ENCODE measurements at places on chromosomes 12 and 14.

DNA sequence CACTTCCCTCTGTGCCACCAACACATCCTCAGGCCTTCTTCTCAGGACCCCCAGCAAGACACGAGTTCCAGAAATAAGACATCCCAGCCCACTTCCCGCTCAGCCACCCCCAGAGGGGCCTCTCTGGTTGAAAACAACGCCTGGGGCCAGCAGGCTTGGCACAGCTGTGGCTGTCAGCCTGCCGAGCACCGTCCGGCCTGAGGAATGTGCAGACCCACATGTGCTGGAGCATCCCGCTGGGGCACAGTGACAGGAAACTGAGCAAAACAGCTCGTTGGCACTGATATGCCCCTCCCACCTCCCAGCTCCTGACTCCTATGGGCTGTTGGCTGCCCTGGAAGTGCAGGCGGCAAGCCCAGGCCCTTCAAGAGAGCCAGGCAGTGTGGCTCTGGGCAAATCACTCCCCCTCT lies 1.4 kb downstream of the SYNE3 start:
- DNase-seq = no peak

DNA sequence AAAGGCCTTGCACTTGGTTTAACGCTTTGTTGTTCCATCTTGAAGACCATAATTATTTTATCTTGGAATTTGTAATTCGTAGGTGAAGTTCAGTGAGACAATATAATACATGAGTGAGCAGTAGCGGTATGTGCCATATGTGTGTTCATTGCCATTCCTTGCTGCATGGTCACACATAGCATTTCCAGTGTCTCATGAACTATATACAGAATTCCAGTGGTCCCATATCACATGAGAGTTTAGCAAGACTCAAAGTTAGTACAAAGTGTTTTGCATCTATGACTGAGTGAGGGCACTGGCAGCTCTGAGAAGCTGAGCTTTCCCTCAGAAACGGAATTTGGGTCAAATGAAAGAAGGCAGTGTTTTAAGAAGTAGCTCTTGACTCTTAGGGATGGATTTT lies 359.8 kb downstream of the FOXG1 start:
- DNase-seq = no peak

DNA sequence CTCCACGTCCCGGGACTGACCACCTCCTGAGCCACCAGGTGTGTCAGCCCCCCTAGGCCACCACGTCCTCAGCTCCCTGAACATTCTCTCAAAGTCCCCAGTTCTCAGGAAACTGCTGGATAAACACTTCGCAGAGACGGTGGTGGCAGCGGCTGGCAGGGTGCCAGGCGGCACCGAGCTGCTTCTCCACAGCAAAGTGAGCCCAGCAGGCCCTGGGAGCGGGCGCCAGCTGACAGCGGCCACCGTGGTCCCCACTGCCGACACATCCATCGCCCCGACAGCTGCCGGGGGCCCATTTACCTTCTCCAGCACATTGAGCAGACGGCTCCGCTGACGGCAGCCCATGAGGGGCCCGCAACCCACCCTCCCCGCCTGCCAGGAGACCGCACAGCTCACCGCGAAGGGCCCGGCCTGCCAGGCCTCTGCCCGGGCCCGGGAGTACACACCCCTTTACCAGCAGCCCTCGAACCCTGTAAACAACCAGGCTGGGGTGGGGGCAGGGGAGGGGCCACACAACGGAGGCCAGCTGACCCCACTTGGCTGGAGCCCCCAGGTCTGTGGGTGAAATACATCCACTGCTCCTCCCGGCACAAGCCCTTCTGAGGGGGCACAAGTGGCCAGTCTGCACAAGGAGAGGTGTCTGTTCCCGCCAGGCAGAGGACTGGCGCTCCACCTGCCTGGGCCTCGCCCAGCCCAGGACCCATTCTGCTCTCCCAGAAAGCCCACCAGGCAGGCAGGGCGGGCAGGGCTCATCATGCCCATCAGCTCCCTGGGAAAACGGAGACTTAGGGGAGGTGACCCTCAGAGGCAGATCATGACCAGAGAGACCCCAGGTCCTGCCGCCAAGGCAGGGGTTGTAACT lies 10.5 kb downstream of the AKT1 start:
- no peak for DNase-seq

DNA sequence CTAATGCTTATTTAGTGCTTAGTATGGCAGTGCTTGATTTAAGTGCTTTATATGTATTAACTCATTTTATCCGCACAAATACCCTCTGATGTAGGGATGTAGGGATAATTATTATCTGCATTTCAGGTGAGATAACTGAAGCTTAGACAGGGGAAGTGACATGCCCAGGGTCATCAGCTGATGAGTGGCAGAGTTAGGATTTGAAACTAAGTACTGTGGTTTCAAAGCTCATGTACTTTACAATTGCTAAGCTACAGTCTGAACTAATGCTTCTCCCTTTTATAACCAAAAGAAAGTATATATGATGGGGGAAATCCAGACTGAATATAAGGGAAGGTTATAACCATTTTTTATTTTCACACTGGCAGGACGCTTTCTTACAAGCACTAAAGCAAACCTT lies 229.6 kb upstream of the NAV3 start:
- no peak for DNase-seq

DNA sequence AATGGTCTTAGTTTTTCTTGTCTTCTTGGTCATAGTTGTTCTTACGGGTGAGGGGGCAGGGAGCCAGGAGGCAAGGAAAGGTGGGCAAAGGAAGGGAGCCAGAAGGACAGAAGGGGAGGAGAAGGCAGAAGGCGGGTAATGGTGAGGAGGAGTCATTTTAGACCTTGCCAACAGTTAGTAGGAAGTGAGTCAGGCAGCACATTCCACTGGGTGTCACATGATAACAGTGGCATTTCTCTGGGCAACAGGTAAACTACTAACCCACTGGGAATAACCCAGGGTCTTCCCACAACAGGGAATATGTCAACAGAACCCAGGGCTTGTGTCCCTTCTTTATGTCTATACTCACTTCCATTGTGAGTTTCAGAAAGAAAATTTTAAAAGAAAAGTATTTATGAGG lies 127.6 kb downstream of the SLC8A3 start:
- DNase-seq = no peak

DNA sequence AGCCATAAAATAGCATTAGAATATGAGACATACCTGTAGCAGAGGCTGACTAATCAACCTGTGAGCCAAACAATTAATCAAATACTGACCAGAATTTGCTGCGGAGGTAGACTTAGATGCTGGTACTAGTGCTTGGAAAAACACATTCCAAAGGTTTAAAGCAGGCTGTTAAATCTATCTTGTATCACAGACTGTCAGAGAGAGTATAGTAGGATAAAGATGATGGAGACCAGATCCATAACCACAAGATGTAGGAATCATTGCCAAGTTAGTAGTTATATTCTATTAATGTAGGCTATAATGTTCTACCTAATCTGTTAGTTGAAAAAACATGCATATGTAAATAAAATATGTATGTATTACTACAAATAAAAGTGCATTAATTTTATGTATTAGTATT lies 726.2 kb downstream of the SLC6A15 start:
- no peak for DNase-seq

DNA sequence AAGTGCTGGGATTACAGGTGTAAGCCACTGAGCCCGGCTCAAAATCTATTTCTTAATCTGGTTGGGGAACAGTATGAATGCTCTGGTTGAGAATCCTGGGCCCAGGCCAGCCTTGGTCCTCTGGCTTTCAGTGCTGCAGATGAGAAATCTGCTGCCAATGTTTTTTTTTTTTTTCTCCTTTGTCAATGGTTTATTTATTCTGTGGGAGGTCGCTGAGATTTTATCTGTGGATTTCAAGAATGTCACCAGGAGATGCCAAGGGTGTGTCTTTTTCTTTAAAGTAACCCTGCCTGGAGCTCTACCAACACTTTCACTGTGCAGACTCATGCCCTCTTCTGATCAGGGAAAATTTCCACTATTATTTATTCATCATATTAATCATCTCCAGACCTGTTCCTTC lies 3.6 kb downstream of the SLC25A29 start:
- DNase-seq = no peak

DNA sequence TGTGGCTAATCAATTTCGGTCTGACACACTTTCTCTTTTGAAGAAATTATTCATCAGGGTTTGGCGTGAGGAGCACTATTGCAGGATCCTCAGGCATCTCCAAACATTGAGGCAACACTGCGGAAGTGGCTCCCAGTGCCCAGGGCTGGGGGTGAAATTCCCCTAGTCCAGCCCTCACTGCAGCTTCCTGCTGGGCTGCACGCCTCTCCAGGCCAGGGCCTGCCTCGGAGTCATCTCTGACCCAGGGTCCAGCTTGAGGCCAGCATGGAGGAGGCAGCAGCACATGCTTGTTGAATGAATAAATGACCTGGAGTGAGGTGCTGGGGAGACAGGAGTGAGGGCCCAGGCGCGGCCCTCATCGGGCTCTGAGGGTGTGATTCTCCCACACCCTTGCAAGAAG lies 36.0 kb upstream of the TDRD9 start:
- DNase-seq = no peak

DNA sequence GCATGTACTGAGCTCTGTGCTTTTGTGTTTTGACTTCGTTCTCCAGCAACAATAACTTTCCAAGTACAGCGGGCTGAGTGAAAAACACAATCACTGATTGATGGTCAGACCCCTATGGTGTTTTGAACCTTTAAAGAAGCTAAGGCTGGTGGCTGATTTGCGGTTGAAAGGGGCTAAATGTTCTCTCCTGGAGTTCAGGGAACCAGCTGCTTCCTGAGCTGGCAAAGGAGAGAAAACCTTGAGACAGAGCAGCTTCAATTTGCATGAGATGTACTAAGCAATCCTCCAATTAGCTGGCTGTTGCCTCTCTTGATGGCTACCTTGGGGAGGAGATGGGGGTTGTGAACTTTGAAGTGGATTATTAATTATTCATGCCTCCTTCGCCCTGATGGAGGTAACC lies 546.7 kb upstream of the SEL1L start:
- no peak for DNase-seq

- DNase-seq = no peak
Measured at GRCh38 chr14:106578481-106578880, 1052.1 kb downstream of the TMEM121 start.

GRCh38 chr14:101207041-101207440 lies 303.5 kb upstream of the RTL1 start:
- no peak for DNase-seq

DNA sequence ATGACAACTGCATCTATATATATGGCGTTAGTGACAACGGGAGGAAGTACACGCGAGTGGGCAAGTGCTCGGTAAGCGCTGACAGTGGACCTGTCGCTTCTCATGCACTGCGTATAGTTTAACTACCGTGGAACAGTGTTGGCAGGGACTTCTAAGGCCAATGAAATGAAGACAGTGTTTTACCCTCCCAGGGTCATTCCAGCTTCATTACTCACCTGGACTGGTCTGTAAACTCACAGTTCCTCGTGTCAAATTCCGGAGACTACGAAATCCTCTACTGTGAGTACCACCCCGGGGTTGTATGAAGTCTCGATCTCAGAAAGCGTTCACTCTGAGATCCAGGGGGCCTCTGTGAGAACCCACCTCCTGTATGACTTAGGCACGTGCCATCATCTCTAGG lies 129.2 kb upstream of the EVL start:
- no peak for DNase-seq

- DNase-seq = no peak
Measured at GRCh38 chr14:23441076-23441475, 5.6 kb upstream of the MYH7 start.

DNA sequence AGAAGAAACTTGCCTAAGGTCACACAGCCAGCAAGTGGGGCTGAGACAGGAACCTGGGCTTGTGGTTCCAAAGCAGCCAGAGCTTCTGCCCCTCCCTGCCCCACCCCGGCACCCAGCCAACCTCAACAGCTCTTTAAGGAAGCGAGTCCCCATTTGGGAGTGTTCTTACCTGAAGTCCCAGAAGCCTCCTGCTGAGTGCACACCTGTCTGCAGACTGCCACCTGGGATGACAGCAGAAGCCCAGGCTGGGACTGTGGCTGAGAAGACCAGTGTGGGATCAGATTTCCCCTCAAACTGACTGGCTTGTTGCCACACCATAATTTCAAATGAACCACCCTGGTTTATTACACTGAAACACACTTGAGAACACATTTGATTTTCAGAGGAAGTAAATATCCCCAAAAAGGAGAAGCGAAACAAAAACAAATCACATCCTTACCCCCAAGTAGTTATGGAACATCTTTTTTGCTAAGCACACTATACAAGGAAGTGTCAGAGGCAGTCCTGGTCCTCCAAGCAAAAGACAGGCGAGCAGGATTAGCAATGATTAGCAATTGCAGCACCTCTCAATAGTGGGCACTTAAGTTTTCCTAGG lies 6.3 kb upstream of the RIN3 start:
- peak; percentile 97 for DNase-seq

- no peak for DNase-seq
Measured at GRCh38 chr14:74501691-74502090, 8.1 kb downstream of the ISCA2 start.

DNA sequence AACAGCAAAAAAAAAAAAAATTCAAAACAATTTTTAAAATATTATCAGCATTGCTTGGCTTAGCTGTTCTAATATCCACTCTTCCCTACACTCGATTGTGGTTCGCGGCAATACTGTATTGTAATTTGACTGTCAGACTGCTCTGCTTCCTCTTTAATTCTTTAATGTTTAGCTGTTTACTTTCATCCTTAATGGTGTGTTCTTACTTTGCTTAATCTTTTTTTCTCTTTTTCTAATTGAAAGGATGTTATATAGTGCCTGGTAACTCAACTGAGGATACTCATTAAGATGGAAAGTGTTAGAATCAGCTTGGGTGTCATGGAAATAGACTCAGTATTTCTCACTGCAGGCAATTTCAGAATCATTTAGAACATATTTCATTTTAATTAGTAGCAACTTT lies 2.0 kb downstream of the ANO4 start:
- no peak for DNase-seq

DNA sequence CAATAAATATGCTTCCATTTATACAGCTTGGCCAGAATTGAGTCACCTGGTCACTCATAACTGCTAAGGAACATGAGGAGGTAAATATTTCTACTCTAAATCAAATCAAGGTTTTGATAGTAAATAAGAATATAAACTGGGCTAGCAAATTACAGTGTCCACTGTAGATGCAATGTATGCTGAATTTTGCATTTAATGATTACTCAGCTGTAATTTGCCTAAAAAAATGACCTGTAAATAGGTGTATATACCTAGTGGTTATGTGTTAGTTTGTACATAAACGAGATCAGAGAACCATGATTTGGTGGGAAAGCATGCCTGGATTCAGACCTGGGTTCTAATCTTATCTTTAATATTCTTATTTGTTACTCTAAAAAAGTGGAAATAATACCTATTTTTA lies 76.6 kb upstream of the CNTN1 start:
- DNase-seq = no peak
